ENCODE measurements at places on chromosomes 16 and 17.

DNA sequence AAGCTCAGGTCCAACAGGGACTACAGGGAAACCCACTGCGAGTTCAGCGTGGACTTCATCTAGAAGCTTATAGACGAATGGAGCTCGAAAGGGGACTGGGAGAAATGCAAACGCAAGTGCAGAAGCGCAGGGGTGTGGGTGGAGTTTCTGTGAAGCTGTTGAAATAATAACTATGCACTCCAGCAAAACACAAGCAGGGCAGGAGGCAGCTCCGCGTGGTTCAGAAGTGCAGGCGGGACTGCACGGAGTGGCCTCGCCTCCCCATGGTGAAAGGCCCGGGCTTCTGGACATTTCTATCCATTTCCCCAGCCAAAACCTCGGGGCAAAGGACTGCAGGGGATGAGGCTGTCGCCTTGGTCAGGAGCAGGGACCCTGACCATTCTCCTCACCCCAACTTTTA, 74.5 kb downstream of the ZNF423 start:
- no peak for DNase-seq

- DNase-seq = no peak
Measured at GRCh38 chr17:9611557-9611956, 33.8 kb upstream of the USP43 start.

GRCh38 chr17:4947411-4948165, 742 bp downstream of the PFN1 start:
- DNase-seq = peak; percentile 67

- no peak for DNase-seq
Measured at GRCh38 chr16:87445486-87445885, 47.3 kb downstream of the ZCCHC14 start.

DNA sequence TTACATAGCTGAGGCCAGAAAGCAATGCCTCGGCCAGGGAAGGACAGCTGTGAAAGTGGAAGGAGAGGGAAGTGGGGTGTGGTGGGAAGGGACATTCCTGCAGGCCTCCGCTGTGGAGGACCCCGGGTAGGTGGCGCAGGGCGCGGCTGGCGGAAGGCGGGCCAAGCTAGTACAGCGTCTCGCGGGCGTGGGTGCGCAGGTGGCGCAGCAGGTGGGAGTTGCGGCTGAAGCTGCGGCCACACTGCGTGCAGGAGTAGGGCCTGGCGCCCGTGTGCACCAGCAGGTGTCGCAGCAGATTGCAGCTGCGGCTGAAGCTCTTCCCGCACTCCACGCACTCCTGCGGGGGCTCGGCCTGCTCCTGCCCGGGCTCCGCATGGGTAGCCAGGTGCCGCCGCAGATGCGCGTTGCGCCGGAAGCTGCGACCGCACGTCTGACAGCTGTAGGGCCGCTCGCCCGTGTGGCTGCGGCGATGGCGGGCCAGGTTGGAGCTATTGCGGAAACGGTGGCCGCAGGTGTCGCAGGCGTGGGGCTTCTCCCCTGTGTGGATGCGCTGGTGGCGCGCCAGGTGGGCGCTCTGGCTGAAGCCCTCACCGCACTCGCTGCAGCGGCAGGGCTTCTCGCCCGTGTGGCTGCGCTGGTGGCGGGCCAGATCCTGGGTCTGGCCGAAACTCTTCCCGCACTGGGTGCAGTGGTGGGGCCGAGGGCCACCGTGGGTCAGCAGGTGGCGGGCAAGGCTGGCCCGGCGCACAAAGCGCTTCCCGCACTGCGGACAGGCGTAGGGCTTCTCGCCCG, 10.0 kb downstream of the ZSCAN10 start:
- no peak for DNase-seq

DNA sequence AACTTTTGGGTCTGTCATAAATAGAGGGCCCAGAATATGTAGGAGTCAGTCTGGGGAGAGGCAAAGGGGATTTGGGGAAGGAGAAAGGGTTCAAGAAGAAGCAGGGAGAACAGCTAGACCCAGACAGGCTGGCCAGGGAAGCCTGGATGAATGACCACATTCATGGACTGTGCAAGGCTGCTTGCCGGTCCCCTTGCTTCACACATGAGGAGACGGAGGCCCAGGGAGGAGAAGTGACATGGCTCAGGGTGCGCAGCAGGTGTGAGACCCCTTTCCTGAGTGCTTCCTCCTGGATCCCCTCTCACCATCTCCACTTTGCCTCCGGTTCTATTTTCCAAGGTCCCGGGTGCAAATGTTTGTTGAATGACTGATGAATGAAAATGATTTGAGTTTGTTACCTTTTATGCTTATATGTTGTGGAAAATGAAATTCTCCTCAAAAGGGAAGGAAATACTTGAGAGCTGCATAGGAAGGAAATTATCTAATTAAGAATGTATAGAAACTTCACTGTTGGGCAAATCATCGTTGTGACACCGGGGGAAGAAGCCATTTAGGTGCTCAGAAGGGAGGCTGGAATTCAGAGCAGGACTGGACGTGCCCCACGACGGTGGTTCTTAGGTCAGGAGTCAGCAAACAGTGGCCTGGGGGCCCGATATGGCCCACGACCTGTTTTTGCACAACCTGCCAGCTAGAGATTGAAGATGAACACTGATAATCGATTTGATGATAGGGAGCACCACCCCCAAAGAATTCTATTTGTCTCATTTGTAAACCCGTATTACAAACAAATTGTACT, 559 bp downstream of the ITGAM start:
- no peak for DNase-seq

DNA sequence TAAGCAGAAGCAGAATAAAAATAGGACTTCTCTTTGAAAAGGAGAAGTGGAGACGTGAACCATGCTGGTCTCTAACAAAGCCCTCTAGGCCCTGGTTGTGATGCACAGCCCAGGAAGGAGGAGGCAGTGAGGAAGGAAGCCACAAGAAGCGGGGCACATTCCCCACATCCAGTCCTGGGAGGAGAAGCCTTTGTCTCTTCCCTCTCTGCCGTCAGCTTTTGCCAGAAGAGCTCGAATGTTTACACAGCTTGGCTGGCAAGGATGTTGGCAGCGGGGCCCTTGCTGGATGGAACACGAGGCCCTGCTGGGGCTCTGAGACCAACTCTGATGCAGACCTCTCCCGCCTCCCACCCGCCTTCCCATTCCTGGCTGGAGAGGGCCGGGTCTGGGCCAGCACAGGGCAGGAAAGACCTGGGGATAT, 91.3 kb downstream of the MAF start:
- no peak for DNase-seq

Data from activated T-cell treated with anti-CD3 and anti-CD28 coated beads for 48 hours (primary cell).